ENCODE measurements at places on chromosomes 4 and X.

- no peak for DNase-seq
Measured at GRCh38 chr4:16764622-16765021, 133.8 kb downstream of the LDB2 start.

DNA sequence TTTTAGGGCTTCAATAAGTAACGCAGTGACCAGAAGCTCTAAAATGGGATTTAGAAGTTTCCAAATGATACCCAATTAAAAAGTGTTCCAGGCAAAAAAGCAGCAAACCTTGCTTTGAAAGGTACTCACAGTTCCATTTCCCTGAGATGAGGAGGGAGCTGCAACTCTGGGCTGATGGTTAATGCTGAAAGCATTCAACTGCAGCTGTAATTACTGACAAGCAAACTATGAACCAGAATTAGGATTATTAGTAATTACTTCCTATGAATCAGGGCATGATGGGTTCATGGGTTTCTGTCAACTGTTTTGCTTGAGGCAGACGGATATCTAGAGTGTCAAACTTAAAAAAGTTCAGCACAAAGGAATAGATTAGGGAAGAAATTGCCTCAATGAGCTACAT, 357.4 kb downstream of the STIM2 start:
- DNase-seq: no peak

- no peak for DNase-seq
Measured at GRCh38 chr4:24094726-24095125, 204.9 kb upstream of the PPARGC1A start.

DNA sequence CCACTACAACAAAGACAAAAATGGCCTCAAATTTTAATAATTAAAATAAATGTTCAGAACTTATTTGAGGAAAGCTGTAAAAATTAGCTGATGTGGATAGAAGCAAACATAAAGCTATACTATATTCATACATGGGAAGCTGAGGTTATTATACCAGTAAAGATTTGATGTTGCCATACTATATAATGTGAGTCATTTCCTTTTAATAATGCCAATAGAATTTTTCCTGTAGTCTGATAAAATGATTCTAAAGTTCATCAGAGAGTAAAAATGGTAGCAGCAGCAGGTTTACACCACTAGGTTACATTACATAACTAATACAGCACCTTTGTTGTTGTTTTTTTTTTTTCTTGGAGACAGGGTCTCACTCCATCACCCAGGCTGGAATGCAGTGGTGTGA, 45.5 kb upstream of the CYP2U1 start:
- DNase-seq: no peak

GRCh38 chrX:106450405-106450804, 161.4 kb upstream of the RADX start:
- no peak for DNase-seq

DNA sequence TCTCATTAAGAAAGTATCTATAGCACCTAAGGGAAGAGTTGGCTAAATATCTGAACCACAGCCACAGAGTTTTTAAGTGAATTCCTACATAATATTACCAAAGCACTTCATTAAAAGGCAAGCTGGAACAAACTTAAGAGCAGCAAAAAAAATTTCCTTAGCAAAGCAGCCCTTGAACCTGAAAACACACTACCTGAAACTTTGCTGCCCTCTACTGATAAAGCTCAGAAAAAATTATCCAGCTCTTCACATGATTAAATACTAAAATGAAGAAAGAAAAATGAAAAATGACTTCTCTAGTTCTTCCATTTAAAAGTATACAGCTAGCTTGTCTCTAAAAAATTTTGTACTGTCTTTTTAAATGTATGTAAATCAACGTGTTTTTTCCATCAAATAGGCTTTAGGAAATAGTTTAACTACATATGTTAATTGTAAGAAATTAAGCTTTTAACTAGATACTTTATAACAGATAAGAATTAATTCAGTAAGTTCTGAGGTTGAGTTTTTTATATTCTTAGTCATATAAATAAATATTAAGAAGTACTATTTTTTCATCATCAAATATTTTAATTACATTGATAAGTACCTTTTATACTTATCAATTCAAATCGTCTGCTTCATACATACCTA, 156.1 kb downstream of the STPG2 start:
- DNase-seq: no peak

DNA sequence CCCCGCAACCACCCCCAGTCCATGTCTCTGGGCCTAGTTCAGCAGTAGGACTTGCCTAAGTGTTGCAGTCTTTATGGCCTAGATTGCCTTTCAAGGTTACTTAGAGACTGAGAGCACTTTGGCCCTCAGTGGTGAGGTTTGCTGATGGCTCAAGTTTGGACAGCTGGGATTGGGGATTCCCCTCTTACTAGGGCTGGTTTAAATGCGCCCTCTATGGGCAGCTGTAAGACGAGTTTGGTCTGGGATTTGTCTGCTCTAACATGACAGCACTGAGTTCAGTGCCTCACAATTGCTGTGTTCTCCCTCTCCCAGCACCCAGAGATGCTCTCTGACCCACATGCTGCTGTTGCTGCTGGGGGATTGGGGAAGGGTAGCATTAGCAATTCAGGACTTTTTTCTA, 23.1 kb downstream of the DACH2 start:
- no peak for DNase-seq

GRCh38 chr4:20483416-20483815, 216.8 kb upstream of the PACRGL start:
- no peak for DNase-seq

DNA sequence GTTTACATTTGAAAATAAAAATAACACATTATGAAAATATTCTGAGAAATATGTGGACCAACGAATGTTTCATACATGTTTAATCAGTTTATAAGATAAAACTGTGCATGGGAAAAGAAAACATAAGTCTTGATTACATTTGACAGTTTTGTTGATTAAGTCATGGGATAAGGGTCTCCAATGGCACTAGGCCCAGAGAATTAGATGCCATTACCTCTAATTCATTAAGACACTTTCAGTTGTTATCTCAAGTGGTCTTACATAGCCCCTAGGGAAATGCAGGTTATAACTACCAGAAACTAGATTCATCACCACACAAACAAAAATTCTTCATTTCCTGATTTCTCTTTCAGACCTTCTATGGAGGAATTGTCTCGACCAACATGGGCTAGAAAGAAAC, 300.8 kb downstream of the PCDH7 start:
- no peak for DNase-seq

- no peak for DNase-seq
Measured at GRCh38 chr4:25991340-25991739, 77.3 kb downstream of the SMIM20 start.
